ENCODE measurements at places on chromosomes 3 and 15.
A peak's percentile ranks its signal among the peaks of the same experiment; 100 is the strongest.

DNA sequence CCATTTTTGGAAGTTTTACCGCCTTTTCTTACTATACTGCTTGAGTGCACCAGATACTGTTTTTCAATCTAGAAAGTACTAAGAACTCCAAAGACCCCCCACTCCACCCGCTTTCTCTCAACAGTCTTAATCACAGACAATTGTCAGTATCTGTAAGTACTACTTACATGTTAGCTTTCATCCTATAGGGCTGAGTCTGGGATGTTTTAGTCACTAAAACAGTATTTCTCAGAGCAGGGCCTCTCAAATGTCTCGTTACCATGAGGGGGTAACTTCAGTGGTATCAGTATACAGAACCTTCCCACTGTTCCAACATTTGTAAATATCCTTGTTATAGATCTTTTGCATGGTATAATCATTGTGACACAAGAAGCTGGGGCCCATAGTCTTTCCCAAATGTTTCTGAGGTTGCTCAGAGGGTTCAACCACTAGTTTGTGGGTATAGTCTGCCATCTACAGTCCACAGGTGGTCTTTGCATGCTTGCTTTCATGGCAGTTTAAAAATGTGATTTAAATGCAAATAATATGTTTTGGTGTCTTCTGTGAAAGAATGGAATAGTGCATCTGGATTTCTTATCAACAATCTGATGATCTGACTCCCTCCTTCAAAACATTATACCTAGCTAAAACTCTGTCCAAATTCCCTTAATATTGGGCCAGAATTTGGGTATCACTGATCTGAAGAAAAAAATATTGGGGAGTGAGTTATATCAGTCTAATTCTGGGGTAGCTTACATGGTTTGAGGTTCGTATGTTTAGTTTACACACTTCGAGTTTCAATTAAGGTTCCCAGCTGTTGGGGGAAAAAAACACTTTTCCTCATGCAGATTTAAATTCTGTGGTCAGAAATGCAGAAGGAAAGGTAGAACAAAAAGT lies 18.0 kb upstream of the DNAJC13 start:
- DNase-seq = no peak

DNA sequence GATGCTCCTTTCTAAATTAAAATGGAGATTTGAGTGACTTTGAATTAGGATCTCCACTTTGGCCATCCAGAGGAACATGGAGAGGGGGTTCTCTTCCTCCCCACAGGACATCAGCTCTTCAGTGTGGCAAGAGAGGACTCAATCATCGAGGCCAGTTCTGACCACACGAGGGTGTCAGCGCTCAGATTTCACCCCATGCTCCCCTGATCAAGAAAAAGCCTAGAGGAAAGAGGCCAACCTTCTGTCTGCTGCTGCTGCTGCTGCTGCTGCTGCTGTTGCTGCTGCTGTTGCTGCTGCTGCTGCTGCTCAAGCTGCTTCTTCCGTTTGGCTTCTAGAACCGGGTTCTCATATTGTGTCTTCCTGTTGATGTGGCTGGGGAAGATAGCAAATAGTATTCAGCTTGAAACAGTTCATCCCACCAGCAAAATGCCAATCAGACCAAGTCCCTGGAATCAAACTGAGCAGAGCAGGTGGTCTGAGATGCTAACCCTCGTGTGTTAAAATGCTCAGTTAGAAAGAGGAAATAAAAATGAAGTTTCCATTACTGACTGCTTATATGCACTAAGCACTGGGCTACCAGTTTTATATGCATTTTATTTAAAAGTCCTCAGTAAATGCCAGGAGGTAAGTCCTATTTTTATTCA lies 599.0 kb downstream of the MAGI1 start:
- no peak for DNase-seq

DNA sequence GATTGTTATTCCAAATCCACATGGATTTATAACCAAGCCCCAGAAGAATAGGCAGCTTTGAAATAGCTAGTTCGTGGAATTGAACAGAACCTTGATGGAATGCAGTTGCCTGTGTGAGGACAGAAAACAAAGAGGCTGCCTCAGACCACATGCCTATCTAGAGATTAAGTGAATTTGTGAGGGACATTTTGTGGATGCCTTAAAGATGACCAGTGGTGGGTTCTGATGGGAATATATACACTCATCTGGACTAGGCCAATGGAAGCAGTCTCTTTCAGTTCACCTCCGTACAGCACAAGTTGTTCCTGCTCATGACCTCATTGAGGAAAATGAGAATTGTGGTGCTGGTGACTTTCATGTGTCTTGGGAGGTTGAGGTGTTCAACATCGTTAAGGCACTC lies 63.2 kb upstream of the PYDC2 start:
- DNase-seq = no peak

DNA sequence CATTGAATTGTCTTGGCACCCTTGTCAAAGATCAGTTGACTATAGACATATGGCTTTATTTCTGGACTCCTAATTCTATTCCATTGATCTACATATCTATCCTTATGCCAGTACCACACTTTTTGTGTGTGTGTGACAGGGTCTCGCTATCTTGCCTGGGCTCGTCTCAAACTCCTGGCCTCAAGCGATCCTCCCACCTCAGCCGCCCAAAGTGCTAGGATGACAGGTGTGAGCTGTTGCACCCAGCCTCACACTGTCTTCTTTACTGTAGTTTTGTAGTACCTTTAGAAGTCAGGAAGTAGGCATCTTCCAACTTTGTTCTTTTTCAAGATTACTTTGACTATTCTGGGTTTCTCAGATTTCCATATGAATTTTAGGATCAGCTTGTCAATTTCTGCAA lies 24.3 kb downstream of the CDAN1 start:
- no peak for DNase-seq

GRCh38 chr15:88727439-88727838 lies 75.8 kb upstream of the ACAN start:
- DNase-seq = no peak

GRCh38 chr3:135199137-135199536 lies 404.1 kb downstream of the EPHB1 start:
- no peak for DNase-seq

GRCh38 chr3:56424885-56425284 lies 43.4 kb downstream of the ERC2 start:
- DNase-seq = no peak

GRCh38 chr3:159910991-159911663 lies 77.5 kb upstream of the IL12A start:
- no peak for DNase-seq

DNA sequence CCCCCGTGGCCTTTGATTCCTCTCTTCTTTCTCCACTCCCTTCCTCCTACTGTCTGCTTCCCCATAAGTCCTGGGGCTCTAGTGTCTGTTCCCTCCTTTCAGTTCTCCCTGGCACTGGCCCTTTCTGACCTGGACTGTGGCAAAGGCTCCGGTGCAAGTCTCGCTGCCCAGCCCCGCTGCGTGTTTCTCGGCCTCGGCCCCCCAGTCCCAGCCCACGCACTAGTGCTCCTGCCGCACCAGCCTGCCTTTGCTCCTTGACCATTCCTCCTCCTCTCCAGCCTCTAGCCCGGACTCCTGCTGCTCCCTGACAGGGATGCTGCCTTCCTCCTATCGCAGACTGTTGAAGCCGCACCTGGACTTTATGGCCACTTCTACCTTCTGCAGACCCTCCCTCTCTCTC lies 2.1 kb downstream of the TM6SF1 start:
- no peak for DNase-seq

GRCh38 chr3:26588931-26589330 lies 33.6 kb upstream of the LRRC3B start:
- DNase-seq = no peak

DNA sequence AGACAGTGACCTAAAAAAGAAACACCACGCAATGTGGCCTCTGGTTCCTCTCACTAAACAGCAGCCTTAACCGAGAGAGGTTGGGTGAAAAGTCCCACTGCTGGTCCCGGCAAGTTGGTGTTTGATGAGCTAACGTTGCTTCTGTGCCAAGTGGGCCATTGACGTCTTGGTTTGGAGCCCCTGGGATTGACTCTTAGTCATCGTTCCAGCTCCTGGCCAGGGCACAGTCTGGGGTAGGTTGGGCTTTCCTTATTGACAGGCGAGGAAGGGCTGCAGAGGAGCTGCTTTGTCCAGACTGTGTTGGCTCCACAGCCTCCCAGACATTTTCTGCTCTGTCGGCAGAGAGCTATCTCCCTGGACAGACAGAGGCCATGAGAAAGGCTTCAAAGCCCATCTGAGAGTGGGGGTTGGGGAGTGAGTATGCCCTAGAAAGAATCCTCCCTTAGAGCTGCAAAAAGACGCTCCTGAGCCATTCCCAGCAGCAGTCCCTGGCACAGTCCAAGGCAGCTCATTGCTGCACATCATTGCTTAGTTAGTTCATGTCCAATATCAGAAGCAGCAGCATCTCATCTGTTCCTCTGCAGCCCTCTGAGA lies 28.6 kb upstream of the C3orf80 start:
- DNase-seq = no peak

GRCh38 chr15:90138071-90138833 lies 36.0 kb upstream of the IDH2 start:
- no peak for DNase-seq

DNA sequence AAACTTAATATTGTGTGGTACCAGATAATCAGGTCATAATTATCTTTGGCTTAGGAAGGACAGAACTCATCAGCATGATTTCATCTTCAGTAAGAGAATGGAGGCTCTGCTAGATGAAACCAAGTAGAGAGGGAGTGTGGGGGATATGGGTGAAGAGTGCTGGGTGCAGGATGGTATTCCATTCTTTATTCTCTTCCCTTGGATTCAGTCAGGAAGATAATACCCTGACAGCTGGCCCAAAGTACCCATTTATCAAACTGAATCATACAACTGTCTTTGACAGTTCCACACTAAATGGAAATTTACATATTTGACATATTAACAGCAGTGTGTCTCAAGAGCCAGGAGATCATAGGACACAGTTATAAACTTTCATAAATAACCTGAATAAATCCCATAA lies 44.7 kb downstream of the GOLIM4 start:
- DNase-seq = no peak

GRCh38 chr3:37909067-37909911 lies 47.6 kb downstream of the CTDSPL start:
- no peak for DNase-seq

- DNase-seq = no peak
Observed at GRCh38 chr3:145411605-145412004, 749.4 kb downstream of the PLOD2 start.

- DNase-seq = no peak
Observed at GRCh38 chr3:94961423-94962100, 898.7 kb downstream of the NSUN3 start.

- no peak for DNase-seq
Observed at GRCh38 chr15:44468709-44469385, 41.4 kb downstream of the CTDSPL2 start.

DNA sequence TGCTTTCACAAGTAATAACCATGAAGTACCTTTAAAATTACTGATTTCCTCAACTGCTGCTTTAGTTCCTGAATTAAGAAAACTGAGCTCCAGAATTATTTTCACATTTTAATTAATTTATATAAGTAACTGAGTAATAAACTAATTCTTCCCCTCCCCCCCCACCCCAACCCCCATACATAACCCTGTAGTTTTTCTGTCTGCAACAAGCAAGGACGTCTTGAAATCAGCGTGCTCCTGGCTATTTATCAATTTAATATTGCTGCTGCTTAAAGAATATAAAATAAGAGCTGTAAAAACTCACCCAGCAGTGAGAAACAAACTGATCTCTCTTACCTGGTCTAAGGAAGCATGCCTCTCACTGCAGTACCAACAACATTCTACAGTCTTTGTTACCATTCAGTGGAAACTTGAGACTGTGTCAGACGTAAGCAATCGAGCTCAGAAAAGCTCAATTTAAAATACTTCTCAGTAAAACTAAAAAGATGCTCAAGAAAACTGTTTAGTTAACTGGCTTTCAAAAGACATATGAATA lies 121.0 kb downstream of the TFDP2 start:
- peak; percentile 55 for DNase-seq

GRCh38 chr3:176861137-176861536 lies 336.1 kb downstream of the TBL1XR1 start:
- DNase-seq = no peak

DNA sequence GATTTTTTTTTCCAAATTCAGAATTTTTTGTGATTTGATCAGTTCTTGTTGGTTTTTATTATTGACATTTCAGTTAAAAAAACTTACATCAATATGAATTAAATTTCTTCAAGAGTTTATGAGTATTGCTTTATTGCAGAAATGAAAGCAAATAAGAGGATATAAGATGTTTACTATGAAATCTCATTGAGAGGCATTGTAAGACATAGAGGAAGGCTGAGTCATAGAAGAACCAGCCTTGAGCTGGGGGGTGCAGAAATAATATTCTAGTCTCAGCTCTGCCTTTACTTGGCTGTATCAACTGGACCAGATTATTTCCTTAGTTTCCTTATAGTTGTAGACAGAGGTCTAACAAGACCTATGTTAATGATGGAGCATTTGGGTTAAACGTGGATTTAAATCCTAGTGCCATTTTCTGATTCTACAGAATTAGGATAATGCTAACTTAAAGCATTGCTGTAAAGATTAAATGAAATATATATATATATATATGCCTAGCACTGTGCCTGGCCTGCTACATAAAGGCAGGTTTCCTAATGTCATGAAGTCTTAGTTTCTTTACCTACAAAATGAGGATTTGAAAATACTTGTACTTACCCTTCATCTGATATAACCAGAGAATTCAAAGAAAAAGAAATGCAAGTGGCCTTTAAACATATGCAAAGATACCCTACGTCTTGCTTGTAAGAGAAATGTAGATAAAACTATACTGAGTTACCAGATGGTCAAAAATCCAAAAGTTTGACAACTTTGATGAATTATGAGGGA lies 7.3 kb downstream of the FAM98B start:
- no peak for DNase-seq

All from NCI-H1436 treated with DMSO at 0.1 percent for 48 hours (cell line).